ENCODE measurements at places on chromosomes 1 and 21.

DNA sequence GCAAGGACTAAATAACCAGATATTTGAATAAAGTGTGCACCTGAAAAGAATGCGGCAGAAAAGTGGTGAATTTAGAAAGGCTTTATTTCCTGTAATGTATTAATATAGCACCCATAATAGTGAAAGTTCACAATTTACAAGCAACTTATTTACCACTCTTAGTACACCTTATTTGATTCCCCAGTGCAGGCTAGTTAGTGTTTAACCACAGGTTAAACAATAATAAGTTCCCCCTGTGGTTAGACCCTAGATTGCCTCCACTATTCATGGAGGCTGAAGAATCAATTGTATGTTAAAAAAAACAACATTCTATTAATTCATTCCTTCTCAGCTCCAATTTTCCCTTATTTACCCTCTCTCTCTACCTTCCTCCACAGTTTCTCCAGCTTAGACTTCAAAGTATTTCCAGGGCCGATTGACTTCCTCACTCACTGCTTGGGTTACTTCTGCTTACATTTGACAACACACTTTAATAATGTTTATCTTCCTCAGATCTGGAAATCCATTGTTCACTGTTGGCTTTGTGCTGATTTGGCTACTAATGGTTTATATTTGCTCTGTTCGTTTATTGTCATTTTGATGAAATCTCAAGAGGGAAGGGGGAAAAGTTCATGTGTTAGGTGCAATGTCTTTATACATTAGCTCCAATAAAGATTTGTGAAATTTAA, 796.3 kb downstream of the BRINP3 start:
- no peak for DNase-seq

- no peak for DNase-seq
These were observed 382.7 kb upstream of the DUSP10 start for GRCh38 chr1:222124602-222125001.

- no peak for DNase-seq
These were observed 31.4 kb downstream of the B3GALT5 start for GRCh38 chr21:39644062-39644560.

- DNase-seq, result no peak
These were observed 16.0 kb upstream of the PROK1 start for GRCh38 chr1:110434946-110435345.

DNA sequence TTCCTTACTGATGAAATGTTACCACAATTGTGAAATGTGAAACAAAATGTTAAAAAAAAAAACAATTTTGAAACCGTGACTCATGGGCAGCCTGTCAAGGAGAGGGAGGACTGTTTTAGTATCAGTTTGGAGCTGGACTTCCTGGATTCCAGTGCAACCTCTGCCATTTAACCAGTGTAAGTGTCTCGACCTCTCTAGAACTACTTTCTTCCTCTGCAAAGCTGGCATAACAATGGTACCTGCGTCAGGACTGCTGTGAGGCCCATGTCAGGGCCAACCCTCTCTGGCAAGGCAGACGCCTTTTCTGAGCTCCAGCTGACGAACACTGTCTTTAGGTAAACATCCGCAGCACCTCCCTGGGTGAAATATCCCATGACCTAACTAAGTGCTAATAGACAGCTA, 20.9 kb downstream of the URB1 start:
- no peak for DNase-seq

GRCh38 chr1:83760226-83761021, 238.5 kb downstream of the TTLL7 start:
- DNase-seq, result no peak

GRCh38 chr1:111030590-111030989, 66.9 kb upstream of the LRIF1 start:
- DNase-seq, result no peak
